ENCODE measurements at places on chromosomes 12 and 14.

- DNase-seq = no peak
Observed at GRCh38 chr12:100254876-100255275, 12.0 kb downstream of the DEPDC4 start.

- DNase-seq = no peak
Observed at GRCh38 chr12:91983935-91984334, 161.7 kb downstream of the BTG1 start.

DNA sequence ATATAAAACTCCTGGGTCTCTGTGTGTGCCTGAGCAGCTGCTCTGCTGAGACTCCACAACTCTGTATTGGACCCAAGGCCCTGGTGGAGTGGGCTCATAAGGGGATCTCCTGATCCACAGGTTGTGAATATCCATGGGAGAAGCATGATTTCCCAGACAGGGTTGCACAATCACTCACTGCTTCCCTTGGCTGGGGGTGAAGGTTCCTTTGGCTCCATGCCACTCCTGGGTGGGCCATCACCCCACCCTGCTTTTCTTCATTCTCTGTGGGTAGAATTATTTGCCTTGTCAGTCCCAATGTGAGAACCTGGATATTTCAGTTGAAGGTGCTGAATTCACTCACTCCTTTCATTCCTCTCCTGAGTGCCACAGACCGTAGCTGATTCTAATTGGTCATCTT lies 205.2 kb upstream of the TMEM260 start:
- DNase-seq = no peak

- DNase-seq = no peak
Observed at GRCh38 chr12:56338308-56339157, at the start of gene IL23A. Gene IL23A (plus strand): TSS chr12:56338884. CDS start chr12:56339045, 161 bp downstream.

DNA sequence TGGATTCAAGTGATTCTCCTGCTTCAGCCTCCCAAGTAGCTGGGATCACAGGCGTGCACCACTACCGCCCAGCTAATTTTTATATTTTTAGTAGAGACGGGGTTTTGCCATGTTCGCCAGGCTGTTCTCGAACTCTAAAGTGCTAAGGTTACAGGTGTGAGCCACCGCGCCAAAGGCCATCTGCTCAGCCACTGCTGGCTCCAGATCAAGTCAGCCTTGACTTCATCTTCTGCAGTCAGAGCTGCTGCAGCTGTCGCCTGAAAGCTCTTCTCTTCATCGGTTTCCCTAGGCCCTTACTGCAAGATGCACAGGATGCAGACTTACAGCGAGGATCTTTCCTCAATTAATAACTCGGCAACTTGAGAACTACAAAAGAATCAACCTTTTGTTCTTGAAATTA lies 66.8 kb downstream of the CLIP1 start:
- no peak for DNase-seq

DNA sequence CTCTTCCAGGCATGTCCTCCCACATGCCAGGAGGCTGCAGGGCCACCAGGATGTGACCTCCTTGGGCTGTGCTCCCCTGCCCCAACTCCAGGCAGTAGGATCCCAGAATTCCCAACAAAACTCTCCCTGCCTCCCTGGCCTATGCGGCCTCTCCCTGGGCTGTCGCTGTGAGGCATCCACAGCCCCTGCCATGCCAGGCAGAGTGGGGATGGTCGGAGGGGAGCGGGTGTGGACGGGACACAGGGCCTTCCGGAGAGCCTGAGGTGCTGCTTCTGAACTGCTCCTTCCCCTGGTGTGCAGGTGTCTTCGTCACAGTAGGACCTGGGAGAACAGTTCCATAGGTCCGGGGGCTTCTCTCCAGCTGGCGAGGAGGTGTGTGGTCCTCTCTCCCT lies 18.3 kb downstream of the GPR132 start:
- no peak for DNase-seq

DNA sequence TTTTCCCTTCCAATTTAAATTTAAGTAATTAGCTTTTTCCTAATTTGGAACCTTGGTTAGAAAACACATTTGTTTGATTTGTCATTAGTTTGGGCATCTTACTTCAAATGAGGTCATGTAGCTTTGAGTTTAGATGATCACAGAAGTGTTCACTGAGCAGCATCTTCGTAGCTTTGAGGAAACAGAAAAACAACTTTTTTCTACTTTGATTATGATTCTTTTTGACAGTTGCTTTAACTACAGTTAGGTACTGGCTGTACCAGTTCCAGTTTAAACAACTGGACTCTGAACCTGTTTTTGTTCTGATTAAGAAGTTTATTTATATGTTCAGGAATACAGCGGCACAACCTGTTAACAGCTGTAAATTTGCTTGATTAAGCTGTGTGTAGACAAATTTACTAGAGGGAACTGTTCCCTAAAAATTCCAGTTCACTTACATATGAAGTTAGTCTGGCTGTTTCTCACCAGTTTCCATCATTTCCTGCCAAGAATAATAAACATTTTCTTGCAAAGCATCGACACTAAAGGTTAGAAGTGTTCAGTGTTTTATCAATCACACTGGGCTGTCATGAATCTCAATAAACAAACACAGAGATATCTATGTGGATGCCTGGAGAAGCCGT lies 191.9 kb downstream of the RAD51B start:
- DNase-seq = no peak

DNA sequence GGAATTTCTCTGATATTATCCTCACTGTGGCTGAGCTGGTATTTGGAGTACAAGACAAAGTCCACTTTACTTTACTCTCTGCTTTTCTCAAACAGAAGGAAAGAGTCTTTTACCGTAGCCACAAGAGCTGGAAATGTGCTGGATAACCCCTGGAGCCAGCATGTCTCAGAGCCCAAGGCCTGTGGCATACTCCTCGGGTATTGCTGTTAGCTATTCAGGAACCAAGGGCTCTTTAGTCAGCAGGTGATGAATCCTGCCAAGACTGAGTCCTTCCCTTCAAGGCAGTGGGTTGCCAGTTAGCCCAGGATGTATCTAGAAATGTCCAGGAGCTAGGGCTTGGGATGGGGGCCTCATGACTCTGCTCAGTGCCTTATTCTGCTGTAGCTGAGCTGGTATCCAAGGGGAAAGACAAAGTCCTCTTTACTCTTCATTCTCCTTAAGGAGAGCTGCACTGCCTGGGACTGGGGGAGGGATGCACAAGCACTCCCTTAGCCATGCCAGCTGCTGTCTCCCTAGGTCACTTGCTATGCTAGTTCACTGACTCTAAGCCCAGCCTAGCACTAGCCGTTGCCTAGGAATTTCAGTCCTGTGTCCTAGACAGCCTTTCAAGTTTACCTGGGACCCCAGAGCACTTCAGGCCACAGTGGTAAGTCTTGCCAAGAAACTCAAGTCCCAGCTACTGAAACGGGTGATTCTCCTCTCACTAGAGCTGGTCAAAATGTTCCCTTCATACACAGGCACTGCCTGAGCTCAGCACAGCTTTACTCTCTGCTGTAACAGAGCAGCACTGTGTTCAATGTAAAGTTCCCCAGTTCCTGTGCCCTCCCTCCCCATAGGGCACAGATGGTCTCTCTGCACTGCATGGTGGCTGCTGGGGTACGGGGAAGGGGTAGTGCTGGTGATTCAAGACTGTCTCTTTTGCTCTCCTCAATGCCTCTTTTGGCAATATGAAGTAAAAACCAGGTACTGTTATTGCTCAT lies 136.4 kb downstream of the SLC35F4 start:
- DNase-seq = no peak

- DNase-seq = no peak
Observed at GRCh38 chr12:53476769-53477209, 22.5 kb downstream of the MAP3K12 start.

DNA sequence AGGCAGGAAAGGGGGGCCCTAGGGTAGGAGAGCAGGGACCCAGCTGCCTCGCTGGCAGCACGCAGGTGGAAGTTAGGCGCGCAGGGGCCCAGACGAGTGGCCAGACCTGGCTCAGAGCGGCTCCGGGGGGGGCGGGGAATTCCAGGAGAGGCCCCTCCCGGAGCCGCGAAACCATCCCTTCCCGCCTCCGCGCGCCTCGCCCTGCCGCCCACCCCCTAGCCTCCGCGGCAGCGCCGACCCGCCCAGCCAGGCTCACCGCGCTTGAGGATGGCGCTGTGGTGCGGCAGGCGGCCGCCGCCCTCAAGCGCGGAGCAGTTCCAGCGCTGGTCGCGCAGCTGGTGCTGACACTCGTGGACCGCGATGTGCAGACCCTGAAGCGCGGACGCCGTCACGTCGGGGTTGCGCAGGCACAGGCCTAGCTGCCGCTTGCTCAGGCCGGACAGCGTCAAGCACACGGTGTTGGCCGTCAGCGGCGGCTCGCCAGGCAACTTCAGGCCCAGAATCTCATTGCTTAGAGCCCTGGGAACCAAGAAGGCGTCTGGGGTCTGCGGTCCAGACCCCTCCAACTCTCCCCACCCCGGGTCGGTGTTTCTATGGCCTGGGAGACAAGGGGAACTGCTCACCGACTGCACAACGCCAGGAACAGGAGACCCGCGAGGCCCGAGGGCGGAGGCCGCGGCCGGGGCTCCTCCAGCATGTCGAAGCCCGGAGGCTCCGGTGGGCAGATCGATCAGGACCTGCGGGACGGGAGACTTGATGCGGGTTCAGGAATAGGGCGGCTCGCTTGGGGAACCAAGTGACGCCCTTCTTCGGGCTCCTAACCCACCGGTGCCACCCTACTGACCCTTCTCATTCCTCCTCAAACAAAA lies 1.5 kb downstream of the WNT10B start:
- no peak for DNase-seq

DNA sequence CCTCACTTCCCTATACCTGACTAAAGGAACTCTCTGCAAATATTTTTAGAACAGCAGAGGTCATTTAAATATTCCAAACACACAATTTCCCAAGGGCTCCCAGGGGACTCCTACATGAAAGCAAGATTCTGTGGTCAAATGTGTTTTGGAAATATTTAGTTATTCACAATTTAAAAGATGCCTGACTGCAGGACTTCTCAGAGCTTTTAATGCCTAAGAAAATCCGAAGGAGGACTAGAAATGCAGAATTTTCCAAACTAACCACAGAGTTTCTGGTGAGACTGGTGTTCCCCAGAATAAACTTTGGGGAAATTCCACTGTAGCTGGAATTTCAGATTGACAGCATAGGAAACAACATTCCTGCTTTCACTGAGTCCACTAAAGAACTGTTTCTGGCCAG lies 84.8 kb upstream of the MAP1LC3B2 start:
- no peak for DNase-seq

DNA sequence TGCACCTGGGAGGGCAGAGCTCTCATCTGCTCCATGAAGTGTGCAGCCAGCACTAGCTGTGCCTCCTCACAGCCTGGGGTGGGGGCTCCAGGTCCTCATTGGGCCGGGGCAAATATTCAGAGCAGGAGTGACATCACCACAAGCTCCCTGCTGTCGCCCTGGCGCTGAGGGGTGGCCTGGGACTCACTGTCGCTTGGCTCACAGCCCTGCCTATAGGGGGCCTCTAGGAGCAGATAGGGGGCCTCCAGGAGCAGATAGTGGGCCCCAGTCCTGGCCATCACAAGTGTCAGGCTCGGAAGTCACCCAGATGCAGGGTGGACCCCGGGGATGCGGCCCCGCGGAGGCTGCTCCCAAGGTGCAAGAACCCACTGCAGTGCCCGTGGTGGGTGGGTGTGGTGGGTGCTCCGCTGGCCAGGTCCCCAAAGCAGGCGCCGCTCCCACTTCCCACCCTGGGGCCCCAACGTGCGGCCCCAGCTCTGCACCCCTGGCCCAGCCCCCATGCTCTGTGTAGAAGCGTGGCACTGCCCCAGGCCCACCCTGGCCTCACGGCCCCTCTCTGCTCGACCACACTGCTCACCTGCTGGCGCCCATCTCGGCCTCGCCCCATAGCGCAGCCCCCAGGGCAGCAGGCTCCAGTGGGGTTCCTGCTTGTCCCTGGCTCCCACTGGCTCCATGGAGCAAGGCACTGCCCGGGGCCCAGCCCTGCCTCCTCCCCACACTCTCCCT lies 18.0 kb downstream of the SYNJ2BP start:
- no peak for DNase-seq

- DNase-seq = no peak
Observed at GRCh38 chr14:96805956-96806355, 8.8 kb downstream of the VRK1 start.

DNA sequence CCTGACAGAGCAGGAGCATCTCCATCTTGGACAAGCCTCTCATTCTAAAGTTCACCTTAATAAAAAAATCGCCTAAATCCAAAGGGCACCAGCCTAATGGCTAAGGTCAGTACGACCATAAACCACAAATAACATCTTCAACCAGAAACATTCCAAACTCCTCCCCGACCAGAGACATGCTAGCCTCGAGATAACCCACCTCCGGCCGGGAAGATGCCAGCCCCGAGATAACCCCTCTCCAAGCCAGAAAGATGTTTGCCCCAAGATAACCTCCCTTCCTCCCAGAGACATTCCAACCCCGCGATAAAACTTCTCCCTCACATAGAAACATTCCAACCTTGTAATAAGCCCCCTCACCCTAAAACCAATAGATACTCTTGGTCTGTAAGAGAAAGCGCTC lies 86.8 kb upstream of the PKP2 start:
- no peak for DNase-seq

DNA sequence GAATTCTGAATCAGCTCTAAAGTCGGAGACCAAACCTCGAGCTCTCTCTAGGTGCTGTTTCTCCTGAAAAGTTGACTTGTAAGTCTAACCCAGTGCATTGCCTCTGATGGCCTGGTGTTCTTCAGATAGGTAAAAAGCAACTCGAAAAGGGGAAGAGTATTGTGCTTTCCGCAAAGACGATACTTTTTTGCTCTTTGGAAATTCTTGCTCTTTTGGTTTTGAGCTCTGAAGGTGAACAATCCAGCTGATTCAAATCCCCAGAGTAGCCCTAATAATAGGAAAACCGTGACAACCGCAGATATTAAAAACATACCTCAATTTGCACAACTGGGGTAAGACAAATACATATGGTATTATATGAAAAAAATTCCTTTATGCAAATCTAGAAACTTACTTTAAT lies 447.4 kb downstream of the RAD51B start:
- DNase-seq = no peak

DNA sequence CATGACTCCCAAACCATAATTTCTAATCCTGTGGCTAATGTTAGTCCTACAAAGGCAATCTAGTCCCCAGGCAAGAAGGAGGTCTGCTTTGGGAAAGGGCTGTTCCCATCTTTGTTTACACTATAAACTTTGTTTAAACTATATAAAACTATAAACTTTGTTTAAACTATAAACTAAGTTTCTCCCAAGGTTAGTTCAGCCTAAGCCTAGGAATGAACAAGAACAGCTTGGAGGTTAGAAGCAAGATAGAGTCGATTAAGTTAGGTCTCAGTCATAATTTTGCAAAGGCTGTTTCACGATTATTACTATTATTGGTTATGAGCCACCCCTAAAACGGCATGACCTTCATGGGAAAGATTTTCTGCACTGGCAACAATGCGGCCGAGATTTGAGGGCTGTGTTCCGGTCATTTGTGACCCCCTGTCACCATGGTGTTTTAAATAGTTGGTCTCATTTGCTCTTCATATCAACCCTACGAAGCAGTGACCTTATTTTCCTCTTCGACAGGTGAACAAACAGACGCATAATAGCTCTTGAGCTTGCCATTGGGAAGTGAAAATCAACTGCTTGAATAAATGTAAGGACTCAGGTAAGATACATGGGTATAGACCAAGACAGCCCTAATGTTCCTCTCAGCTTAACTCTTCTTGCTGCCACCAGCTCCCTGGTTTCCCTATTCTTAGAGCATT lies 322.6 kb upstream of the TMEM132C start:
- no peak for DNase-seq
